NCI-H1930 (cell line): ENCODE measurements at places on chromosomes 7 and 10.

GRCh38 chr10:6347391-6347951 is 144.7 kb downstream of the PFKFB3 start:
- DNase-seq, result no peak

- DNase-seq, result no peak
Observed at GRCh38 chr10:110840225-110840922, 31.4 kb upstream of the PDCD4 start.

DNA sequence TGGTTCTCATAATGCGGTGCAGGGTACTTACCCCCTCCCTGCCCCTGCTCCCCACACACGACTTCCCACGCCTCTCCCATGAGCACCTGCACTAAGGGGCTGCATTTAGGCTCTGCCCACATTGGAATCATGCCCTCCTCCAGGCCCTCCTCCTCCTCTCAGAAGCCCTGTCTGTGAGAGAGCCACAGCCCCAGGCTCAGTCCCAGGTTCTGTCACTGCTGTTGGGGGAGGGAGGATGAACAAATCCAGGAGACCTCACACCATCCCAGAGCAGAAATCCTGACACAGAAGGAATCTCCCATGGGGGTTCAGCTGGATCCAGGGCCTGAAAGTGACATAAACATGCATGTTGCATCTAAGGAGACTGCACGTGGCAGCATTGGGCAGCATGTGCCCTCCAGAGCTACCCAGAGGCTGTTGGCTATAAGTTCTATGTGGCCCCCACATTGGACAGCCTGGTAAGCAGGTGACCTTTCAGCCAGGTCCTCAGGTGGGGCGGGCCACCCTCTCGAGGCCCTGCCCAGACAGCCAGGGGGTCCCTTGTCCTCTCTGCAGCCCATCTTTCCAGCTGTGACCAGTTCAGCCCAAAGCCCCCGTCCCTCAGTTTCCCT is 1.6 kb upstream of the PILRA start:
- no peak for DNase-seq

DNA sequence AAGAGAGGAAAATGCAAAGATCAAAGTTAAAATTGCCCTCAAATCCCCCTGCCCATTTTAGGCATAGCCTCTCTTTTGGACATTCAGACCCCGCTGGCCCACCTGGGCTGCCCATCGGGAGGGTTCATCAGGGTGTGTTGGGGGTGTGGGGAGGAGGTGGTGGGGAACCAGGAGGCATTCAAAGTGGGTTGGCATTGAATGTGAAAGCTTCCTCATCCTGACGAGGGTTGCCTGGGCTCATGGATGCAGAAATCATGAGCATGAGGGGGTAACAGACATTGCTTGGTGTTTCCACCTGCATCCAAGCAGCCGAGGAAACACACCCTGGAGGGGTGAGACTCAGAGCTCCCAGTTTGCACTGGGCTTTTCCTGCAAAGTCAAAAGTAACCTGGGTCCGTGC is 20.6 kb downstream of the BTBD16 start:
- DNase-seq, result no peak
